ENCODE measurements at places on chromosomes 12 and 14.

DNA sequence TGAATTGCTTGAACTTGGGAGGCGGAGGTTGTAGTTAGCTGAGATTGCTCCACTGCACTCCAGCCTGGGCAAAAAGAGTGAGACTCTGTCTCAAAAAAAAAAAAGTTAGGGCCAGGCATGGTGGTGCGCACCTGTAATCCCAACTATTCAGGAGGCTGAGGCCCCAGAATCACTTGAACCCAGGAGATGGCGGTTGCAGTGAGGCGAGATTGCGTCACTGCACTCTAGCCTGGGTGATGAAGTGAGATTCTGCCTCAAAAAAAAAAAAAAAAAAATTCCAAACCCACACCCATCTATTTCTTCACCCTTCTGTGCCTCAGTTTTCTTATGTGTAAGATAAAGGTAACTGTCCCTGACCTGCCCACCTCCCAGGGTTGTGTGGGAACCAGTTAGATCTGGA lies 11.0 kb upstream of the MLXIP start:
- no peak for DNase-seq

GRCh38 chr14:75875958-75876357 lies 105.8 kb downstream of the TGFB3 start:
- no peak for DNase-seq

GRCh38 chr14:54594537-54594936 lies 27.6 kb downstream of the SAMD4A start:
- no peak for DNase-seq

DNA sequence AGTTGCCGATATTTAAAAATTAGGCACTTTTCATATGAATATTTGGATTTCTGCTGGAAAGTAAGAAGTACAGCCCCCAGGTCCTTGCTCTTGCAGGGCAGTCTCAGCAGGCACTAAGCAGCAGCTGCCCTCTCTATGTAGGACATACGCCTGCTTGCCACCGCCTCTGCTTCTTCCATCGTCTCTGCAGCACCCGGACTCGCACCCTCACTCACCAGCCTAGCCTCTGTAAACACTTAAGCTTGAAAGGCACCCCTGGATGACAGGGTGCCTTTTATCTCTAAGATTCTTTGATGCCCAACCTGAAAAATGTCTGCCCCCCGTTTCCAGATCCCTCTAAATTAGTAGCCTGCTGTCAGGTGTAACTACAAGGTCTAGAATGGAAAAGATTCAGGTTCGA lies 19.0 kb downstream of the OTUB2 start:
- DNase-seq: no peak

GRCh38 chr14:69017706-69018105 lies 38.6 kb upstream of the ACTN1 start:
- DNase-seq: no peak

DNA sequence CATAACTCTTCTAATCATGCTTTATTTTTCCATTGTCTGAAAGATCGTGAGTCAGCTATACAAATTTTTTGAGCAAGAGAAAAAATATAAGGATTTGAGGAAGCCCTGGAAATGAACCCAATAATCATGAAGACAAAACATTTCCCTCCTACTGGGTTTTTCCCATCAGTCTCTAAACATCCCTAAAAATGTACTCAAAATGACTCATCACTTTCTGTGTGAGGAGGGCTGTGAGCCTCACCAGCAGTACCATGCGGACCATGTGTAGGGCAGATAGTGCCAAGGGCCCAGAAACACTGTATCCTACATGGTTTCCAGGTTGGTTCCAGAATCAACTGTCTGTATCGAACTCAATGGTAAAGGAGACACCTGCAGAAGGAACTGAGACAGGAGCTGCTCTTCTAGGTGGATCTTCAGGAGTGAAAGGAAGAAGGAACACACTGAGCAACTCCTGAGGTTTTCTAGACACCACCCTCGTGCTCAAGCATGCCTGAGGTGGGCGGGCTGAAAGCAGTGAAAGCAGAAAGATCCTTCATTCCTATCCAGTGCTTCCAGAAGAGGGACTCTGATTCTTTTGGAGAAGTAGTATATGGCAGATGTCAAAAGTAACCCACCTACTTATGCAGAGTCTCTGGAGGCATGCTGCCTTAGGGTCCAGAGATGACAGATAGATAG lies 48.6 kb upstream of the RHOJ start:
- no peak for DNase-seq

- DNase-seq: no peak
Measured at GRCh38 chr12:5343711-5344110, 88.2 kb upstream of the NTF3 start.

GRCh38 chr14:91272341-91273272 lies 28.1 kb upstream of the GPR68 start:
- no peak for DNase-seq
